Activated T-helper 1 cell treated with anti-CD3 and anti-CD28 coated beads, Interleukin-2, amount 50 U/mL, for 16 hours (primary cell): ENCODE measurements at places on chromosomes 11 and 22.

DNA sequence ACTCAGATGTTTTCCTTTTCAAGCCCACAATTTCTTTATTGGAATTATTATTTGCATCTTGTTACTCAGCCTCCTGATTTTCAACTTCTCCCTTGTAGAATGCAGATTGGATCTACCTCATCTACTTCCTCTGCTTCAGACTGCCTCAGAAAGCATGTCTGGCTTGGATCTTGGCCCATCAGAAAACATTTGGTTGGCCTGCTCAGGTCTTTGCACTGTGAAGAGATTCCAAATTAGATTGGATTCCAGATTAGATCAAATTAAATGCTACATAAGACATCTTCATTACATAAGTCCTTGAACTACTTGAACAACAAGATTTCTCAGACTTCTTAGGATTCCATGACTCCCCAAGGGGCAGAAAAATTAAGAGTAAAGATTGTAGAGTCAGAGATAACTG, 358.0 kb downstream of the DLG2 start:
- no peak for DNase-seq

DNA sequence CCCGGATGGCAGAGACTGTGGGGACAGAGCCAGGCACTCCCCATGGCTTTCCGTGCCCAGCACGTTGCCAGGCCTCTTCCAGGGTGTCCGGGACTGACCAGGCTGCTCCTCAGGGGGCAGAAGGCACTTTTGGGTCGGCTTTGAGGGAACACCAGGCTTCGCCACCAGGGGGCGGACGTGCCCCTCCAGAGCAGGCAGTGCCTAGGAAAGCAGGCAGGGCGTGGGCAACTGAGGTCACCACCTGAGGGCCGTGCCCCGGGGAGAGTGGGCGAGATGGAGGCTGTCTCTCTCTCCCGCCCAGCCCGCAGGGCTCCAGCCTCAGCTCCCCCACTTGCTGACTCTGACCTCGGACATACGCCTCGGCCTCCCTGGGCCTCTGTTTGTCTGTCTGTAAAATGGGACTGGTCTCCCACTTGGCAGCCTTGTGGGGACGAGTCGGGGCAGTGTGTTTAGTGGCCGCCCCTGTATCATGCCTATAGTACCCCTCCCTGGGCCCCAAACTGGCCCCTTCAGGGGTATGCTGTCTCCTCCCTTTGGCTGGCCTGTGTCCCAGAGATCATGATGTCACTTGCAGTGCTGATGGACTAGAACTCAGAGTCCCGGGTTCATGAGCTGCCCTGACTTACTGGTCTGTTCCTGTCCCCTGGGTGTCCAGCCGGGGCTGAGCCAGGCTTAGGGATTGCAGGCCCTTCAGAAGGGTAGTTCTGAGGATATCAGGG, 4.4 kb upstream of the PRR5 start:
- DNase-seq, result peak; percentile 78

- no peak for DNase-seq
Observed at GRCh38 chr22:30047364-30047738, 32.9 kb upstream of the HORMAD2 start.

GRCh38 chr11:33017965-33018364, 2.3 kb downstream of the DEPDC7 start:
- no peak for DNase-seq

- no peak for DNase-seq
Observed at GRCh38 chr11:17599460-17599925, 52.4 kb downstream of the OTOG start.

DNA sequence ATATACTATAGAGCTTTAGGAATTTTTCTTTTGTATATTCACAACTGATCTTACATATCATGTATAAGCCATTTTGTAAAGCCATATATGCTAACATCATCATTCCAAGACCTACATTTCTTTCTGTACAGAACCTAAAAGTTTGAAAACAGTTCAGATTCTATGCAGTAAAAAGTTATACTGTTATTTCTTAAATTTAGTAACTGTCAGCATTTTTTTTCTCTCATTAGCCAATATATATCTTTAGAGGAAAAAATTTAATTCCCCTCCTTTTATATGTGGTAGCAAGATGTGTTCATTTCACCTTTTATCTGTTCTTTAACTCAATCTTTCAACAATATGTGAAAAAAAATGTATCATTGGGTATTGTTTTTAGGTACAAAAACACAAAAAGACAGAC, 120.4 kb upstream of the TP53AIP1 start:
- DNase-seq, result no peak

- DNase-seq, result no peak
Observed at GRCh38 chr11:111205632-111206385, 39.7 kb upstream of the POU2AF2 start.

DNA sequence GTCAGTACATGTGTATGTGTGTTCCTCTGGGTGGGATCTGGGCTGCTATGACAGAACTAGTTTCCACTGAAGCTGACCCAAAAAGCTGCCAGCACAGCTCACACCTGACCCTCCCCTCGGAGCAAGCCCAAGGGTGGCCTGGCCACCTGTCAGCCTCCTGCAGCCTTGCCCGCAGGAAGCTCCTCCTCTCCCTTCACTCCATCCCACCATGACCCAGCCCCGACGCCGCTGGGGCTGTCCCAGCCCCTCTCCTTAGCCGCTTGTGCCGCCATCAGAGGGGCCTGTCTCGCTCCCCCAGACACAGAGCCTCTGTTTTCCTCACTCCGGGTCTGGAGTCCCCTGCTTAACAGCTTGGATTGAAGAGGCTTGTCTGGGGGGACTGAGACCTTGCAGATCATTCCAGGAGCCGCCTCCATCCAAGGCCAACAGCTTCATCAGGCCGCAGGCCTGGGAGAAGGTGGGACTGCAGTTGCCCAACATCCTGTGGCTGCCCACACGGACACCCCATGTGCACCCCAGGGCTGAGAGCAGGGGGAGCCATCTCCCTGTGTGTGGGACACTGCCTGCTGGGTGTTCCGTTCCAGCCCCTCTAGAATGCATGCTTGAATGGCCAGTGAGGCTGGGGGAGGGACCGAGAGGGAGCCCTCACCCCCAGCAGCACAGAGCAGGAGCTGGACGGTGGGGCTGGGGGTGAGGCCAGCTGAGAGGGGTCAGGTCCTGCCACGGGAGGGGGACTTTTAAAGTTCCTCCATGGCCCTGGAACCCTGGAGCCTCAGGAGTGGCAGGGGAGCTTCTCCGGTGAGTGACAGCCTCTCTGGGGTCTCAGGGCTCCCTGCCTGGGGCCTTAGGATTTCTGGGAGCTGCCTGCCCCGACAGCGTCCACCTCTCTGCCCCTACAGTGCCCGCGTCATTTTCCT, 696 bp downstream of the MRGPRF start:
- DNase-seq, result no peak

DNA sequence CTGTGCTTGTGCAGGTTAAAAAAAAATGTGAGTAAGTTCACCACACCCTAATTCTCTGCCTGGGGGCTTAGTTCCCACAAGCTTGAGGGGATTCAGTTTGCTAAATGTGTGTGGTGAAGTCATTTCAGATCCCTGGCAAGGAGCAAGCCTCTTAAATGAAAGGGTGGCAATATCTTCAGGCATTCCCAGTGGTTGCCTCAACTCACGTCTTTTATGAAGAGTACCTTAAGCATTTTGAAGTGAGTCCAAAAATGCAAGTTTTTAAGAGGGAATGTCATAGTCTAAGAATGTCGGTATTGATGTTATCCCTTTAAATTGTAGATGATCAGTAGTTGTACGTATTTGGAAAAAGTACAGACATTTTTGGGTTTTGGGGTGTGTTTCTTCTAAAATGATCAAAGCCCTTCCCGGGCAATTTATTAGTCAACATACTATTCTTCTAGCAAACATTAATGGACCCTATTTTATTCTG, 4.9 kb downstream of the TCP11L1 start:
- no peak for DNase-seq
